ENCODE measurements at places on chromosomes 11 and 22.
A peak's percentile ranks its signal among the peaks of the same experiment; 100 is the strongest.

GRCh38 chr11:19460718-19461405 is 220.1 kb upstream of the E2F8 start:
- no peak for DNase-seq

DNA sequence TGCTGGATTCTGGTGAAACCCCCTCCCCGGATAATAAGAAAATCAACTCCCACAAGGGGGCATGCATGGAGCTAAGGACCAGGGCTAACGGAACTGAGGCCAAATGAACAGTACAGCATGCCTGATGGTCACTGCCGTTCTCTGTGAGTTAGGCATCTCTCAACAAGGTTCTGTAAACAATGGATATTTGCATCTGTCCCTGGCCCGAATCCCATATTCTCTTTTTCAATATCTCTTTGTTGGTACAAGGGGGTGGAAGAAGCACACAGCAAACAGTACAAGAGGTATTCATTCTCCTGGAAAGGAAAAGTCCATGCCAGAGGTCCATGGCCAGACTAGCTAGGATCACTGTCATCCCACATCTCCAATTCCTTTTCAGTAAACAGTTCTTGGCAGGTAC is 32.2 kb upstream of the APOA1 start:
- no peak for DNase-seq

GRCh38 chr11:41309716-41310115 is 149.7 kb downstream of the LRRC4C start:
- no peak for DNase-seq

GRCh38 chr11:127670374-127671119 is 670.0 kb upstream of the KIRREL3 start:
- DNase-seq = no peak

GRCh38 chr11:36407356-36407755 is 102.7 kb downstream of the TRAF6 start:
- no peak for DNase-seq

GRCh38 chr11:130269326-130269943 is 45.3 kb downstream of the ZBTB44 start:
- no peak for DNase-seq

GRCh38 chr11:13221722-13222121 is 55.9 kb upstream of the BMAL1 start:
- DNase-seq = no peak

GRCh38 chr11:2742201-2742600 is 42.4 kb upstream of the KCNQ1OT1 start:
- no peak for DNase-seq

DNA sequence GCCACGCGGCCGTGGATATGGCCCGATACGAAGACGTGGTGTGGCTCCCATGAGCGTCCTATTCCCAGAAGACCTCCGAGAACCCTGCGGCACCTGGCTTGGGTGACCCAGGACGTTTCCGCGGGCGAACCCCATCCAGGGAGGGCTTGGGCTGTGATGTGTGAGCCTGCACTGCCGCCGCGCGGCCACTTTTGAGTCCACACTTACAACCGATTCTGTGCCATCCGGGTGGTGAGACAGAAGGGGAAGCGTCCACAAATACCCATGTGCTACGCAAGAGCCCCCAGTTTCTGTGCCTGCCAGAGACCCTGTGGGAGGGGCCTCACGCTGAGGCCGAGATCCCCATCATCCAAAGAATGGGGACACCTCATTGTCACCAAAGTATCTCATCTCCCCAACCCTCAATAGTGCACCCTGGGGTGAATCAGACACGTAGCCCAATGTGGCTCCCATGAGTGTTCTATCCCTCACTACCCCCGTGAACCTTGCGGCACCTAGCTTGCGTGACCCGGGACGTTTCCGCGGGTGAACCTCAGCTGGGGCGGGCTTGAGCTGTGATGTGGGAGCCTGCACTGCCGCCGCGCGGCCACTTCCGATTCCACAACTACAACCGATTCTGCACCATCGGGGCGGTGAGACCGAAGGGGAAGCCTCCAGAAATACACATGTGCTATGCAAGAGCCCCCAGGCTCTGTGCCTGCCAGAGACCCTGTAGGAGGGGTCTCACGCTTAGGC is 4.6 kb upstream of the H19 start:
- no peak for DNase-seq

GRCh38 chr11:130908770-130909625 is 7.3 kb downstream of the SNX19 start:
- DNase-seq = no peak

DNA sequence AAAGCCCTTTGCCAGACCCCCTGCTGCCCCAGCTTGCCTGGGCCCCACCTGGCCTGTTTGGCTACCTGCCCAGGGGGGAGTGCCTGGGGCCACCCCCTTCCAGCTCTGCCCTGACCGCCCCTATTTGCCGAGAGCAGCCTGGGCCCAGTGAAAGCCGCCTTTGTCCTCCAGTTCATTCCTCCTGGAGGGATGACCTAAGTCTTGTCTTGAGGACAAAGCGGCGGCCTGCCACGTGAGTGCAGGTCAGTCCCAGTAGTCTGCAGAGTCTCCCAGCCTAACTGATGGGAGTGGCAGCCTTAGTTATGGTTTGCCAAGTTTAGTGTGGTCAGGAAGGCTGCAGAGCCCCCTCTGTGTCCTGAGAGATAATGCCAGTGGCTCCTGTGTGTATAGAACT is 115.9 kb upstream of the CRYBB3 start:
- no peak for DNase-seq

DNA sequence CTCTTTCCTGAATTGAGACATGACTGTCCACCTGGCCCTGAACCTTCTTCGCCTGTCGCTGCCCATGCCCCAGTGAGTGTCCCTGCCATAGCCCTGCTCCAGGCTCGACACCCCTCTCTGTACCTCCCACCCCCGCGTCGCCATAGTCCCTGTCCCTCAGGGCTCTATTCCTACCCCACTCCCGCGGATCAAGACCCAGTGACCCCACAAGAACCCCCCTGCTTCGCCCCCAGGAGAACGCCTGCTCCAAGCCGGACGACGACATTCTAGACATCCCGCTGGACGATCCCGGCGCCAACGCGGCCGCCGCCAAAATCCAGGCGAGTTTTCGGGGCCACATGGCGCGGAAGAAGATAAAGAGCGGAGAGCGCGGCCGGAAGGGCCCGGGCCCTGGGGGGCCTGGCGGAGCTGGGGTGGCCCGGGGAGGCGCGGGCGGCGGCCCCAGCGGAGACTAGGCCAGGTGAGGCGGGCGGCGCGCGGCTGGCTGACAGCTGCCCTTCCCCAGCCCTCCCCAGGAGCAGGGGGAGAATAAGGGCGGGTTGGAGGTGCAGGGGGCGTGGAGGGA is 5.6 kb downstream of the NRGN start:
- no peak for DNase-seq

DNA sequence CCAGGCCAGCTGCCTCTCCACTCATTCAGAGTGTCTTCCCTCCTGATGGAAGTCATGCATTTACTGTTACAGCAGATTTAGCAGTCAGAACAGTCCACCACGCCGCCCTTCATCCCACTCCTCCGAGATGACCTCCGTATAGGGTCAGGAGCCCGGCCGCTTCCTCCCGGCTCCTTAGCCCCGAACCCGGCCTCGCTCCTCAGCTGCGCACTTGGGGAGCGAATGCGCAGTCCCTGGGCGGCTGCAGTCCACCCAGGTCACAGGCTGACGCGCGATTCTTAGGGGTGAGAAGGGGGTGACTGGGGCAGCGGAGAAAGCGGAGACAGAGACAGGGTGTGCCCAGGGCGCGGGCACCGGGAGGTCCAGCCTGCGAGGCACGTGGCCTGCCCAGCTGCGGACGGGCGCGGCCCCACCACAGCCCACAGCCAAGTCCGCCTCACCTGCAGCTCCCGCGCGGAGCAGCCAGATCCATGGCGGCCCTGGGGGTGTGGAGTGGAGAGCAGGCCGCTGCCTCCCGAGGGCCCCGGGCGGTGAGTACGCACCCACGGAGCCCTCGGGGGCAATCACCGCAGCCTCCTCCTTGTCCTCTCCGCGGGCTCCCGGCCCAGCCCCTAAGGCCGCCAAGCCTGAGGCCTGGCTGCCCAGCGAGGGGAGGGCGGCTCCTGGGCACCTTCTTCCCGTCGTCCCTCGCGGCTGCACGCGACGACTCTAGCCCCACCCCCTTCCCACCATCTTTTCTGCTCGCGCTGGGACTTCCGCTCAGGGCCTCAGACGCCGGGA is 286.6 kb downstream of the BRD1 start:
- DNase-seq = peak; percentile 8

- no peak for DNase-seq
These were observed 107.2 kb downstream of the MAML2 start for GRCh38 chr11:96235751-96236150.

- no peak for DNase-seq
These were observed 37.5 kb downstream of the EXPH5 start for GRCh38 chr11:108556019-108556418.

GRCh38 chr11:107860688-107861087 is 2.1 kb upstream of the SLC35F2 start:
- no peak for DNase-seq

DNA sequence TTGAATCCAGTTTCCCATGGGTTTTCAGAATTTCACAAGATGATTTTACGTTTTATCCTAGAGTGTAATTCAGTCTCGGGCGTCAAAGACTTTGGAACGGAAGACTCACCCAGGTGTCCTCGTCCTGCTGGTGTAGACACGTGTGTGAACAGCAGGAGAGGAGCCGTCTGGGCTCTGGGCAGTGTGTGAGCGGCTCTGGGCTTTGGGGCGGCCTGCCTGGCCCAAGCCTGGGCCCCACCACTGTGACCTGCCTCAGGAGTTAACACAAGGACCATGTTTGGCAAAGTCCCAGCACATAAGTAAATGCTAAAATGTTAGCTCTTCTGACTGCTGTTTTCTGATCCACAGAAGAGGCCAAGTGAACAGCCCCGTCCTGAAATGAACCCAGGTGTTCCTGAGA is 1093.3 kb downstream of the BRD1 start:
- no peak for DNase-seq

GRCh38 chr11:134838708-134839107 is 426.7 kb upstream of the B3GAT1 start:
- DNase-seq = no peak

GRCh38 chr11:20444535-20444934 is 57.0 kb downstream of the PRMT3 start:
- no peak for DNase-seq
